ENCODE measurements at places on chromosomes 12 and 14.

DNA sequence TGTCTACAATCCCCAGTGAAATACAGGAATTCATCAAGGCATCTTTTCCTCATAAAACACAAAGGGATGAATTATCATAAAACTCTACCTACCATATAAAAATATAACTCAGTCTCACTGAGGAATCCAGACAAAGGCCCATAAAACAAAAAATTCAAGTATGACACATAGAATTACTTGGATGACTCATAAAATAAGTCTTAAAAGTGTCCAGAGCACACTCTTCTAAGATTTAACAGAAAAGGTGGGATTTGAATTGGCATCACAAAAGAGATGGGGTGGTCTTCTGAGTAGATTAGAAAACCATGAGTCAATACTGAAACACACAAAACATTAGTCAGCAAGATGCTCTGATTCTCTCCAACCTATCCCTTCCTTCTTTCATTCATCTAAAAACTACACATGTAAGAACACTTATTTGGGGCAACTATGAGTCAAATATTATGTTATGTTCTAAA is 202.7 kb upstream of the GARIN6 start:
- H3K4me3 ChIP-seq = no peak overlapping the region
- H3K27me3 ChIP-seq = no peaks in the 10 kb centered on the region
- no peak overlapping the region for H3K27ac ChIP-seq
- DNase-seq = no peak
- no peaks in the 10 kb centered on the region for H3K36me3 ChIP-seq
- no peaks in the 10 kb centered on the region for H3K4me1 ChIP-seq

GRCh38 chr14:78007160-78007559 is 163.0 kb upstream of the NRXN3 start:
- no peaks in the 10 kb centered on the region for H3K36me3 ChIP-seq
- no peak overlapping the region for H3K27ac ChIP-seq
- H3K4me1 ChIP-seq = no peaks in the 10 kb centered on the region
- H3K4me3 ChIP-seq = no peak overlapping the region
- peaks cover 12% of the 10 kb centered on the region for H3K27me3 ChIP-seq
- DNase-seq = no peak

GRCh38 chr14:101033006-101033405 is 129.5 kb upstream of the RTL1 start:
- H3K36me3 ChIP-seq = no peaks in the 10 kb centered on the region
- no peak overlapping the region for H3K4me3 ChIP-seq
- H3K27ac ChIP-seq = no peak overlapping the region
- peaks cover 15% of the 10 kb centered on the region for H3K27me3 ChIP-seq
- peaks cover 2% of the 10 kb centered on the region for H3K4me1 ChIP-seq

- no peaks in the 10 kb centered on the region for H3K36me3 ChIP-seq
- H3K4me1 ChIP-seq = no peaks in the 10 kb centered on the region
- no peak overlapping the region for H3K4me3 ChIP-seq
- H3K27ac ChIP-seq = no peak overlapping the region
Measured at GRCh38 chr12:16472631-16473030, 125.2 kb downstream of the MGST1 start.

GRCh38 chr14:29197557-29197956 is 431.0 kb downstream of the FOXG1 start:
- no peaks in the 10 kb centered on the region for H3K4me1 ChIP-seq
- DNase-seq = no peak
- H3K36me3 ChIP-seq = no peaks in the 10 kb centered on the region
- no peak overlapping the region for H3K4me3 ChIP-seq
- no peaks in the 10 kb centered on the region for H3K27me3 ChIP-seq
- no peak overlapping the region for H3K27ac ChIP-seq

GRCh38 chr12:40032433-40033241 is 73.2 kb downstream of the SLC2A13 start:
- no peak for DNase-seq
- H3K27me3 ChIP-seq = no peaks in the 10 kb centered on the region
- H3K4me1 ChIP-seq = peaks cover 6% of the 10 kb centered on the region
- no peak overlapping the region for H3K4me3 ChIP-seq

DNA sequence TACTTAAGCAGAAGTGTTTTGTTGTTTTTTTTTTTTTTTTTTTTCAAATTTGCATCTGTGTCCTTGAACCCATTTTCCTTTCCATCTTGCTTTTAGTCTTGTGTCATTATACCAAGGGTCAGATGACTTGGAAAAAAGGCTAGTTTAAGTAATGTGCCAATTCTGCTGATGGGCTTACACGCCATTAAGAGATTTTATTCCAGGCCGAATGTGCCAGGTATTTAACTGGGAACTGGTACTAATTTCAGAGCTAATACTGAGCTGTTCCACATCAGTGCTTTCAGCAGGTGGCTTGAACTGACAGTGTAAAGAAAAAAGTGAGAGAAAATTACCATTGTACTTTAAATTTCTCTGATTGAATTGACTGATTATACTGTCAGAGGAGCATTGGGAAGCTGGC is 224.9 kb downstream of the NPAS3 start:
- no peaks in the 10 kb centered on the region for H3K36me3 ChIP-seq
- no peak overlapping the region for H3K4me3 ChIP-seq
- DNase-seq = no peak

- no peak overlapping the region for H3K4me3 ChIP-seq
- peaks cover 2% of the 10 kb centered on the region for H3K4me1 ChIP-seq
- no peak overlapping the region for H3K27ac ChIP-seq
- no peak for DNase-seq
- H3K27me3 ChIP-seq = peaks cover 27% of the 10 kb centered on the region
- no peaks in the 10 kb centered on the region for H3K36me3 ChIP-seq
Measured at GRCh38 chr12:22731236-22731635, 106.3 kb downstream of the ETNK1 start.

DNA sequence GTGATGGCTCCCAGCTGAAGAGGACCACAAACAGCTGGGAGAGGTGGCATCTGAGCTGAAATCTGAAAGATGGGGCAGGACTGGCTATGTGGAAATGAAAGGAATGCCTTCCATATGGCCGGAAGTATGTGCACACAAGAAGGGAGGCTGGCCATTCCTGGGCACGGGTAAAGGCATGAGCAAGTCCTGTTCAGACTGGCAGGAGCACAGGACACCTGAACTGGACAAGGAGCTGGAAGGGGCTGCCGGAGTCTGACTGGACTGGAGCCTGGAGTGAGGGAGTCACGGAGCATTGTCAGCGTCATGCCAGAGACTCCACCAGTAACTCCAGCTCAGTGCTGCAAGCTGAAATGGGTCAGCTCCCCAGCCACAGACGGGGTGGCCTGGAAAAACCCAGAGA is 11.9 kb upstream of the TC2N start:
- peaks cover 2% of the 10 kb centered on the region for H3K36me3 ChIP-seq
- H3K27ac ChIP-seq = peak overlapping the region; percentile 91
- no peak for DNase-seq
- no peaks in the 10 kb centered on the region for H3K27me3 ChIP-seq
- H3K4me1 ChIP-seq = peaks cover 33% of the 10 kb centered on the region
- no peak overlapping the region for H3K4me3 ChIP-seq

GRCh38 chr12:32490801-32491200 is 91.4 kb downstream of the FGD4 start:
- H3K4me1 ChIP-seq = no peaks in the 10 kb centered on the region
- H3K27me3 ChIP-seq = peaks cover 1% of the 10 kb centered on the region

- no peak overlapping the region for H3K27ac ChIP-seq
- H3K27me3 ChIP-seq = peaks cover 18% of the 10 kb centered on the region
- no peak for DNase-seq
Measured at GRCh38 chr12:71973687-71974086, 35.0 kb downstream of the TPH2 start.

GRCh38 chr14:75578786-75579337 is 442 bp downstream of the FLVCR2 start:
- H3K4me1 ChIP-seq = peaks cover 21% of the 10 kb centered on the region
- peak overlapping the region; percentile 75 for H3K27ac ChIP-seq
- DNase-seq = no peak
- H3K27me3 ChIP-seq = no peaks in the 10 kb centered on the region
- H3K4me3 ChIP-seq = peak overlapping the region; percentile 97

DNA sequence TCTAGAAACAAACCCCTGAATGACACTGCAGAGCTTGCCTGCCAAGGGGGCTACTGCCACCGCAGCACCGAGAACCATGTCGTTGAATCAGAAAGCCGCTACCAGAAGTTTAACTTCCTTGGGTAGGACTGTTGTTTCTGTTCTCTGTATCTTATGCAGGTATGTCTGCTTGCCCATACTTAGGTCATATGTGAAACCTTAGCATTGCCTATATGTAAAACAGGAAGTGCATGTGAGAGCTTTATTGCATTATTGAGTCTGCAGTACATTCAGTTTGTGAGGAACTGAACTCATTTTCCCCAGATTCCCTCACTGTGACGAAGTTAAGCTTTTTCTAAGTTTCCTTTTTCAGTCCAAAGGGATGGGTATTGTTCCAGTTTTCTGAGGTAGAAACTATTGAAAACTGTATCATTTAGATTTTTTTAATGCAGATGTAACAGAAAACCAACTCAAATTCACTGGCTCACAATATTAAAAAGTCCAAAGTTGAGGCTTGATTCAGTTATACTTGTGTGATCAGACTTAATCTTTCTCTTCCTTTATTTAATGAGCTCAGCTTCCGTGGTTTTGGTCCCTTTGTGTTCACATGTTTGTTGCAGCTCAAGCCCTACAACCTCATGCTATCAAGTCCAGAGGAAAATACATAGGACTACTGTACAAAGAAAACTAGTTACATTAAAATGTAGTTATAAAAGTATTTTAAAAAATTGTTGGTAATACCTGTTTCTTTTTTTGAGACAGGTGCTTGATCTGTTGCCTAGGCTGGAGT is 6.9 kb downstream of the FBXO34 start:
- DNase-seq = no peak
- peak overlapping the region; percentile 21 for H3K4me3 ChIP-seq
- H3K36me3 ChIP-seq = no peaks in the 10 kb centered on the region
- H3K27me3 ChIP-seq = no peaks in the 10 kb centered on the region

- no peaks in the 10 kb centered on the region for H3K27me3 ChIP-seq
- no peak for DNase-seq
- peak overlapping the region; percentile 34 for H3K27ac ChIP-seq
- H3K4me3 ChIP-seq = peak overlapping the region; percentile 45
- peaks cover 5% of the 10 kb centered on the region for H3K36me3 ChIP-seq
Measured at GRCh38 chr12:32134101-32134888, 27.6 kb downstream of the BICD1 start.

- DNase-seq = no peak
- H3K4me1 ChIP-seq = no peaks in the 10 kb centered on the region
- H3K36me3 ChIP-seq = no peaks in the 10 kb centered on the region
- no peak overlapping the region for H3K4me3 ChIP-seq
- H3K27me3 ChIP-seq = peaks cover 11% of the 10 kb centered on the region
- H3K27ac ChIP-seq = no peak overlapping the region
Measured at GRCh38 chr12:46785382-46785781, 40.4 kb downstream of the SLC38A4 start.

GRCh38 chr12:19957308-19958125 is 410.8 kb upstream of the PDE3A start:
- H3K27me3 ChIP-seq = peaks cover 13% of the 10 kb centered on the region
- H3K27ac ChIP-seq = no peak overlapping the region
- H3K36me3 ChIP-seq = no peaks in the 10 kb centered on the region
- DNase-seq = no peak
- no peaks in the 10 kb centered on the region for H3K4me1 ChIP-seq
- H3K4me3 ChIP-seq = no peak overlapping the region

- H3K36me3 ChIP-seq = peaks cover 21% of the 10 kb centered on the region
- peaks cover 67% of the 10 kb centered on the region for H3K4me1 ChIP-seq
- H3K27ac ChIP-seq = peak overlapping the region; percentile 100
- no peaks in the 10 kb centered on the region for H3K27me3 ChIP-seq
Measured at GRCh38 chr12:12716151-12716792, 896 bp upstream of the CDKN1B start.

DNA sequence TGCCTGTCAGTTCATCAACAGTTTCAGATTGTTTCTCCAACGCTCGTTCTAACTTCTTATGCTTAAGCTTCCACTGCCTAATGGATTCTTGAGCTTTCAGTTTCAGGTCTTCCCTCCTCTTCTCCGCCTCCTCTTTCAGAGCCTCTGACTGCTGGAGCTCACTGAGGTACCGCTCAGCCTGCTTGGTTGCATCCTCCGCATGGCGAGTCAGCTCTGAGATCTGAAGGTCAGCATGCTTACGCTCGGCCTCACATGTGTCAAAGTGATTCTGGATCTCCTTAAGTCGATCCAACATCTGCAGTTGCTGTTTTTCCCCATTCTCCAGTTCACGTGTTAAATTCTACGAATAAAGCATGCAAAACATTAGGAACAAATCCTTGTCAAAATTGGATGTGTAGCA is 148.8 kb downstream of the CEP128 start:
- no peak overlapping the region for H3K4me3 ChIP-seq
- H3K27me3 ChIP-seq = no peaks in the 10 kb centered on the region
- peaks cover 2% of the 10 kb centered on the region for H3K4me1 ChIP-seq

- H3K27me3 ChIP-seq = peaks cover 62% of the 10 kb centered on the region
- H3K27ac ChIP-seq = no peak overlapping the region
- peaks cover 4% of the 10 kb centered on the region for H3K36me3 ChIP-seq
- H3K4me3 ChIP-seq = no peak overlapping the region
Measured at GRCh38 chr14:59632381-59632780, 55.8 kb upstream of the CCDC175 start.

- H3K27ac ChIP-seq = no peak overlapping the region
- no peak for DNase-seq
- no peaks in the 10 kb centered on the region for H3K36me3 ChIP-seq
- H3K4me1 ChIP-seq = peaks cover 2% of the 10 kb centered on the region
- H3K4me3 ChIP-seq = no peak overlapping the region
Measured at GRCh38 chr14:101577221-101577909, 16.1 kb downstream of the DIO3 start.

DNA sequence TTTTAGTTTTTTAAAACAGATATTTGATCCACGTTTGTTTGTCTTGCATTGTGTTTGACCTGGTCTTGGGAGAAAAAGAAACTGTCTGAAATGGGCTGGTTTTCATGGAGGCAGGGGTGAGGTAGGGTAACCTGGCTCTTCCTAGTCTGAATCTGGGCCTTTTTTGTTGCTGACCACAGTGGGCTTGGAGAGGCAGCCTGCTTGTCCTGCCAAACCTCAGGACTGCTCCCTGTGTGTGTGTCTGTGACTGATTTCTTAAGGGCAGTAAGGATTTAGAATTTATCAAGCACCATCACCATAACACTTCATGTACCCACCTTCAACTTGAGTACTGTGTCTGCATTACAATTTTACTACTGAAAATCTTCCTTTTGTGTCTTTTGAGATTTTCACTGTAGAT is 28.5 kb downstream of the DAAM1 start:
- H3K36me3 ChIP-seq = no peaks in the 10 kb centered on the region
- no peak for DNase-seq

GRCh38 chr12:3187846-3188770 is 110.9 kb downstream of the TSPAN9 start:
- no peaks in the 10 kb centered on the region for H3K36me3 ChIP-seq
- no peak overlapping the region for H3K4me3 ChIP-seq
- H3K27me3 ChIP-seq = peaks cover 70% of the 10 kb centered on the region
- H3K27ac ChIP-seq = no peak overlapping the region

Data from T-helper 17 cell (primary cell).